ENCODE measurements at places on chromosomes 2 and 18.

DNA sequence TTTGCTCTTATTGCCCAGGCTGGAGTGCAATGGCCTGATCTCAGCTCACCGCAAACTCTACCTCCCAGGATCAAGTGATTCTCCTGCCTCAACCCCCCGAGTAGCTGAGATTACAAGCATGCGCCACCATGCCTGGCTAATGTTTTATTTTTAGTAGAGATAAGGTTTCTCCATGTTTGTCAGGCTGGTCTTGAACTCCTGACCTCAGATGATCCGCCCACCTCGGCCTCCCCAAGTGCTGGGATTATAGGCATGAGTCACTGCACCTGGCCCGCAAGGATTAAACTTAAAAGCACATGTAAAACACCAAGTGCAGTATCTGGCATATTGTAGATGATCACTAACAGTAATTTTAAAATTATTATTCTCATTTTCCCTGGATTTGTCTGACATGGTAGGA is 72.9 kb downstream of the C1QL2 start:
- no peak overlapping the region for H3K27ac ChIP-seq
- H3K36me3 ChIP-seq = no peaks in the 10 kb centered on the region
- H3K4me1 ChIP-seq = no peaks in the 10 kb centered on the region
- ATAC-seq = no peak

DNA sequence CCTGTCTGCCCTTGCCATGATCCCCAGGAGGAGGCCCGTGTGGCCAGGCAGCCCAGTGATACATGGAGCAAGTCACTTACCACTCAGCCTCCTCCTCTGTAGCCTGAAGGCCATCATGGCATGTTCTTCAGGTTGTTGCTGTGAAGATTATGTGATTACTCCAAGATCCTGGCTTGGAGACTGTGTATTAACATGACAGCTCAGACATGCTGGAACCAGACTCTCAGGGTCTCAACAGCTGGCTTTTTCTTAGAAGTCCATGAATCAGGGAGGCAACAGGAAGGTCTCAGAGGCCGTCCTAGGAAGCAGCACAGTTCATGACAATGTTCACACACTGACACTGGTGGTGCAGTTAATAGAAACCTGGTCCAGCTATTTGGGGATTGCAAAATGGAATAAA is 158.6 kb upstream of the TWIST2 start:
- no peak overlapping the region for H3K4me3 ChIP-seq
- no peak overlapping the region for H3K27ac ChIP-seq
- no peak for ATAC-seq
- peaks cover 29% of the 10 kb centered on the region for H3K27me3 ChIP-seq
- H3K36me3 ChIP-seq = no peaks in the 10 kb centered on the region
- H3K4me1 ChIP-seq = no peaks in the 10 kb centered on the region

DNA sequence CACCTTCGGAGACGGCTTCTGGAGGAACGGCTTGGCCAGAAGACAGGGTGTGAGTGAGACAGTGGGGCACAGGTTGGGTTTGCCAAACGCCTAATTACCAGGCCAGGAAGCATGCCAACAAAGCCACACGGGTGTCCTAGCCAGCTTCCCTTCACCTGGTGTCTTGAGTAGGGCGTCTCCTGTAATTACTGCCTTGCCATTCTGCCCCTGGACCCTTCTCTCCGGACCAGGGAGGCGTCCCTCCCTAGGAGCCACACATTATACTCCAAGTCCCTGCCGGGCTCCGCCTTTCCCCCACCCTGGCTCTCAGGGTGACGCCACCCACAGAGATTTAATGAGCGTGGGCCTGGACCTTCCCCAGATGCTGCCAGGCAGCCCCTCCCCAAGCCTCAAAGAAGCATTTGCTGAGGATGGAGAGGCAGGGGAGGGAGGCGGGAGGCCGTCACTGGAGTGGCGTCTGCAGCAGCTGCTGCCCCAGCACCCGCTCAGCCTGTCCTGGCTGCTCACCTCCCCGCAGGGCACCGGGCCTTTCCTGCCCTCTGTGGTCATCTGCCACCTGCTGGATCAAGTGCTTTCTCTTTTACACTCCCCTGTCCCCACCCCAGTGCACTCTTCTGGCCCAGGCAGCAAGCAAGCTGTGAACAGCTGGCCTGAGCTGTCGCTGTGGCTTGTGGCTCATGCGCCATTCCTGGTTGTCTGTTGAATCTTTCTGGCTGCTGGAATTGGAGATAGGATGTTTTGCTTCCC is 20.7 kb downstream of the FOSL2 start:
- H3K27me3 ChIP-seq = no peaks in the 10 kb centered on the region
- H3K36me3 ChIP-seq = no peaks in the 10 kb centered on the region
- no peak for ATAC-seq
- peak overlapping the region; percentile 70 for H3K27ac ChIP-seq

- no peaks in the 10 kb centered on the region for H3K4me1 ChIP-seq
- H3K36me3 ChIP-seq = no peaks in the 10 kb centered on the region
- no peak overlapping the region for H3K4me3 ChIP-seq
- no peak overlapping the region for H3K27ac ChIP-seq
- H3K27me3 ChIP-seq = no peaks in the 10 kb centered on the region
Measured at GRCh38 chr2:207952564-207953345, 72.6 kb downstream of the PLEKHM3 start.

DNA sequence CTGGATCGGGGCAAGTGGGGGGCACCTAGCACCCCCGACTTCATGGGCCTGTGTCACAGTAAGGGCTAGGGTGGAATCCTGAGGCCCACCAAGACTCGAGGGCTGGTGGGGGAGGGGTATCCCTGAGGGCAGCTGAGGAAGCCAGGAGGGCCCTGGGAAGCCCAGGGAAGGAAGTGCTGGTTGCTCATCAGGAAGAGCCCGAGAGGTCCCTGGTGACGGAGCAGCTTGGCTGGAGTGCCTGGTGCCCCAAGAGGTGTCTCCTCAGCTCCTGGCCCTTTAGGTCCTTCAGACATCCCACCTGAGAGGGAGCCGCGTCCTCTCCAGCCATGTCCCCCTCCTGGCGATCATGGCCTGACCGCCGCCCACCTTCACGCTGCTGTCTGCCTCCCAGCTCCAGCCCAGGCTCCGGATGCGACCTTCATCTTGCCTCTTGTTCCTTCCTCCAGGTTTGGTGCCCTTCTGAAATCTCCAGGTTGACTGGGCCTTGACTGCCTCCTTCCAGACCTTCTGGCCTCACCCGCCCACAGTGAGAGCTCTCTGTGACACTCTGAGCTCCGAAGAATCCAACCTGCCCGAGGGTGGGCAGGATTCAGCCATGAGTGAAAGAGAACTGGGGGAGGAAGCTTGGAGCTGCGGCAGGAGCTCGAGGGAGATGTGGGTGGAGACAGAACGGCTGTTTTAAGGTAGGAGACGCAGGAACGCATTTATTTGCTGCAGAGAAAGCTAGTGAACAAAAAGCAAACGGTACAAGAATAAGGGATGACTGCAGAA is 42.7 kb upstream of the SEMA4C start:
- peak overlapping the region; percentile 91 for H3K27ac ChIP-seq
- H3K27me3 ChIP-seq = no peaks in the 10 kb centered on the region

DNA sequence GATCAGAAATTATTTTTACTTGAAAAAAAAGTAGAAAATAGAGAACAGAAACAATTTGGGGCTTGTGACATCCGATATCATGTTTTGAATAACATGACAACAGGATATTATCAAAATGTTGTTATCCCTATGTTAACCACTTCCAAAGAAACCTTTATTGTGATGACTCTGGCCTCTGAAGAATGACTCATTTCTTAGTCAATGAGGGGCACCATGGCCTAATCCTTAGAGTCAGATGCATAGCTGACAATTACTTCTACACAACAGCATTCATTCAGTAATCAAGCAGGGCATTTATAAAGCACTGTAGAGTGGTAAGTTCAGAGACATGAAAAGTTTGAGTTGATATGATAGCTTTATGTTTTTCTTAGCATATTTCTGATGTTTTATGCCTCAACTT is 703.0 kb downstream of the RNF144A start:
- no peaks in the 10 kb centered on the region for H3K27me3 ChIP-seq
- no peaks in the 10 kb centered on the region for H3K36me3 ChIP-seq
- ATAC-seq = peak; percentile 70

GRCh38 chr2:233093721-233094120 is 33.6 kb downstream of the INPP5D start:
- peaks cover 72% of the 10 kb centered on the region for H3K36me3 ChIP-seq
- no peak overlapping the region for H3K27ac ChIP-seq
- peaks cover 38% of the 10 kb centered on the region for H3K4me1 ChIP-seq
- ATAC-seq = no peak
- H3K4me3 ChIP-seq = no peak overlapping the region

GRCh38 chr2:112187805-112188596 is 49.8 kb downstream of the FBLN7 start:
- H3K4me3 ChIP-seq = peak overlapping the region; percentile 76
- peak; percentile 84 for ATAC-seq
- peaks cover 81% of the 10 kb centered on the region for H3K36me3 ChIP-seq

DNA sequence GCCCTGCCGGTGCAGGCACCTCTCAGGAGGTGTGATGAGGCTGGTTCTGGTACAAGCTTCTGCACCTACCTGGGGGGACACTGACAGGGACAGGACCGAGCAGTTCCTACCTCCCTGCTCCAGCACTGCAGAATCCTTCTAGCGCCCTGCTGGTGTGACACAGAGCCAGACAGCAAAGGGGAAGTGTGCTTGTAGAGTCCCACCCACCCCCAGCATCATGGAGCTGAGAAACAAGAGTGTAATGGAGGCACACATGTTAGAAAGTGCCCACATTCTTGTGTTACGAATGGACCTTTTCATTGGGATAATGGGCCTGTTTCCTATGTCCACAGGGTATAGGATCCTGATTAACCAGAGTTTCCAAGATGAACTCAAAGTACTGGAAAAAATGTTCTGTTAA is 38.3 kb downstream of the OXER1 start:
- peaks cover 18% of the 10 kb centered on the region for H3K36me3 ChIP-seq
- no peaks in the 10 kb centered on the region for H3K27me3 ChIP-seq
- no peak for ATAC-seq
- H3K4me1 ChIP-seq = peaks cover 7% of the 10 kb centered on the region

DNA sequence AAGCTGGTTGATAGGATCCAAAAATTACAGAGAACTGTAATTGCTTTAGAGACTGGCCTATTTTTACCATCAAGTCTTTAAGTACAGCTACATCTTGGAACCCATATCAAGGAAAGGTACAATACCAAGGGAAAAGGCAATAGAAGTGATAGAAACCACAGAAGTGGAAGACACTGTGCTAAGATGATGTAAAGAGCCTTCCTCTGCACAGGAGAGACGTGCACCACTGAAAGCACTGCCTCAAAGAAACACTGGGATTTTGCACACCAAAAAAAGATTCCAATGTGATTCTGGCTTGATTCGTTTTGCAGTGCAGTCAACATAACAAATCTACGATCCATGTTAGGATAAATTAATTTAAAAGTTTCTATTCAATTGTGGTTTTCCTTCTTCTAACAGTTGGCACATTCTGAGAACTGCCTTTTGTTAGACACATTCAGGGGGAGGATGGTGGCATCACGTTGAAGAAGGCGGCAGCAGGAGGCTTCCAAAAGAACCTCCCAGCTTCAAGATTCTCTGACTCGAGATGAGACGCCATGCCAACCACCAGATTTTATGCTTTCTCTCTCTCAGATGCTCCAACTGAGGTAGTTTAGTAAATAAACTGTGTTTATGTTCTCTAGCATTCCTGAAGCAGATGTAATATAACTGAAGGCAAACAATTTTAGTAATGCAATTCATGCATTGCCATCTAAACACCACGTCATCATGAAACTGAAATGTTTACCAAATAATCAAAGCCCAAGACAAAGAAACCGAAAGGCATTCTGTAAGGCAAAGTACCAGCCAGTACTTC is 102.9 kb downstream of the BCL2 start:
- peak overlapping the region; percentile 83 for H3K4me3 ChIP-seq
- H3K27me3 ChIP-seq = no peaks in the 10 kb centered on the region
- H3K4me1 ChIP-seq = peaks cover 72% of the 10 kb centered on the region

GRCh38 chr2:177771191-177771590 is 301.4 kb downstream of the PDE11A start:
- H3K27me3 ChIP-seq = no peaks in the 10 kb centered on the region
- H3K4me3 ChIP-seq = no peak overlapping the region
- no peak overlapping the region for H3K27ac ChIP-seq
- H3K36me3 ChIP-seq = no peaks in the 10 kb centered on the region

- H3K4me3 ChIP-seq = peak overlapping the region; percentile 88
- H3K27me3 ChIP-seq = no peaks in the 10 kb centered on the region
- peaks cover 57% of the 10 kb centered on the region for H3K4me1 ChIP-seq
- H3K27ac ChIP-seq = peak overlapping the region; percentile 89
Measured at GRCh38 chr18:2970772-2971659, 41.9 kb downstream of the LPIN2 start.

DNA sequence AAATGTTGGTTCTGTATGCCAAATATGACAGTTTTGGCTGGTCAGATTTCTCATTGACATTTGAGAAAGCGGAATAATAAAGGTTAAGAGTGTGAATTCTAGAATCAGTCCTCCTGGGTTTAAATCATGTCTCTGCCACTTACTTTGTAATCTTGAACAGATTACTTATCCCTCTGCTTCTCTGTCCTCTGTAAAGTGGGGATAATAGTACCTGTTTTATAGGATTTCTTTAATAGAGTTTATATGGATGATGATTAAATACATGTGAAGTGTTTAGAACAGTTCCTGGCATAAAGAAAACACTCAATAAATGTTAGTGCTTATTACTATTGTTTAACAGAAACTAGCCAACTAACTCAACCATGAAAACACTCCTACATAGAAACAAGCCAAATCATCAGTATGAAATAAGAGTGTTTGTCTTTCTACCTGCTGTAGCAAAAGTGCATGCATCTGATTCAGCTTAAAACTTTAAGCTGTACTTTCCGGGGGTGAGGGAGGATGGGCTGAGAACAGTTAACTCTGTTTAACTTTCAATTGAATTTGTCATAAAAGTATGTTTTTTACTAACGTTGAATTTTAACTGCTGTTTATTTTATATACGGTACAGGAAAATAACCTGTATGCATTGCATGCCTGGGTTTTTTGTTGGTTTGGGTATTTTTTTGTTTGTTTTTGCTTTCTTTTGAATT is 6.8 kb downstream of the HTR2B start:
- peaks cover 54% of the 10 kb centered on the region for H3K36me3 ChIP-seq
- H3K4me3 ChIP-seq = no peak overlapping the region
- no peak for ATAC-seq
- no peak overlapping the region for H3K27ac ChIP-seq
- peaks cover 11% of the 10 kb centered on the region for H3K4me1 ChIP-seq
- no peaks in the 10 kb centered on the region for H3K27me3 ChIP-seq

DNA sequence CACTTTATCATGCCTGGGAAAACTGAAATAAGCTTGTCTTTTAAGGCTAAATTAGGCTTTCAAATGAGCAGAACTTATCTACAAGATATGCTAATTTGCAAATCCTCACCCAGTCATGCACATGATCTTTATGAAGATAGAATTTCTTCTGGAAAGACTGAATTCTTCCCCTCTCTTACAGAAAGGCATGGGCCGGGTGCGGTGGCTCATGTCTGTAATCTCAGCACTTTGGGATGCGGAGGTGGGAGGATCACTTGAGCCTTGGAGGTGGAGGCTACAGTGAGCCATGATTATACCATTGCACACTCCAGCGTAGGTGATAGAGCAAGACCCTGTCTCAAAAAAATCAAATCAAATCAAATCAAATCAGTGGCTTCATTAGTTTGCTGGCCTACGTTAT is 11.7 kb upstream of the FOXI3 start:
- H3K4me3 ChIP-seq = no peak overlapping the region
- no peak for ATAC-seq
- peaks cover 11% of the 10 kb centered on the region for H3K27me3 ChIP-seq
- no peaks in the 10 kb centered on the region for H3K36me3 ChIP-seq

GRCh38 chr2:199128476-199129229 is 329.1 kb downstream of the SATB2 start:
- no peaks in the 10 kb centered on the region for H3K27me3 ChIP-seq
- H3K4me1 ChIP-seq = no peaks in the 10 kb centered on the region
- no peak for ATAC-seq
